NCI-H146 (cell line): ENCODE measurements at places on chromosomes 13 and 19.

GRCh38 chr13:114025405-114025713, 51.5 kb upstream of the C13orf46 start:
- no peak for DNase-seq

- DNase-seq, result peak; percentile 74
These were observed 2.3 kb downstream of the SLC5A5 start for GRCh38 chr19:17873786-17874757.

DNA sequence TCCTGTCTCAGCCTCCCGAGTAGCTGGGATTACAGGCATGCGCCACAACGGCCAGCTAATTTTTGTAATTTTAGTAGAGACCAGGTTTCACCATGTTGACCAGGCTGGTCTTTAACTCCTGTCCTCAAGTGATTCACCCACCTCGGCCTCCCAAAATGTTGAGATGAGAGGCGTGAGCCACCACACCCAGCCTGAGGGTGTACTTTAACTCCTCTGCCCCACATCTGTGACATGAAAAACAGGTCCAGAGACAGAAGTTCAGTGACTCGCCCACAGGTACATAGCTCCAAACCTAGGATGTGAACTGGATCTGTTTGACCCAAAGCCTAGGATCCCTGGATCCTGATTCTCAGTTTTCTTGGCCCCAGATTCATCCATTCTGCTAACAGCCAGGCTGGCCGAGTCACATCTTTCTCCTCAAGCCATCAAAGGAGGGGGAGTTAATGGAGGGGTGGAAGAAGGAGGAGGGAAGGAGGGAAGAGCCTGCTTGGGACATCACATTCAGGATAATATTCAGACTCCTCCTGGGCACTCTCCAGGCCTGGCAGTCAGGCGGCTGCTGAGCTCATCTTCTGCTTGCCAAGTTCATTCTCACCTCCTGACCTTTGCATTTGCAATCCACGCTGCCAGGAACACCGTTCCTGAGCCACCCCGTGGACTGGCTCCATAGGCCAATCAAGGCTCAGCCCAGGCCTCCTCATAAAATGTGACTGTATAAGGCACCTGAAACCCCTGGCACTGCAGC, 3.1 kb downstream of the SPC24 start:
- DNase-seq, result no peak

- DNase-seq, result peak; percentile 7
These were observed 172.4 kb downstream of the LACC1 start for GRCh38 chr13:44051918-44052675.

DNA sequence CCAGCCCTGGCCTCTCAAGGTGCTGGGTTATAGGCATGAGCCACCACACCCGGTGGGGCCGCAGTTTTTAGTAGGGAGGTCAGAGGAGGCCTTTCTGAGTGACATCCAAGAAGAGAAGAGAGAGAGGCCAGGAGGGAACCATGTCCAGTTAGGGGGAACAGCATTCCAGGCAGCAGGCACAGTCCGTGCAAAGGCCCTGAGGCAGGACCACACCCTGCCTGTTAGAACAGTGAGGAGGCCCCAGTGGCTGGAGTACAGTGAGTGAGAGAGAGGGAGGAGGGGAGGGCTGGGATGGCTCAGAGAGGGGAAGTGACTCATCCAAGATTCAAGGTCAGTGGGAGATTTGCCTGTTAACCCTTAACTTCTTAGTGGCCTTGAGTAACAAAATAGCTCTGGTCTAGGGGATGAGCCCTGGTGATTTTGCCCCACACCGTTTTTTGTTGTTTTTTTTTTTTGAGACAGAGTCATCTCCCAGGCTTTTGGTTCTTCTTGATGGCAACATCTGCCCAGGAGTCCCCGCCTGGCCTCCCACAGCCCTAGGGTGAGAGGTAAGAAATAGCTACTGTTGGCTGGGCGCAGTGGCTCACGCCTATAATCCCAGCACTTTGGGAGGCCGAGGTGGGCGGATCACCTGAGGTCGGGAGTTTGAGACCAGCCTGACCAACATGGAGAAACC, 2.7 kb upstream of the PLIN3 start:
- DNase-seq, result no peak

- DNase-seq, result no peak
These were observed 250.6 kb downstream of the GPC6 start for GRCh38 chr13:93477238-93477637.

DNA sequence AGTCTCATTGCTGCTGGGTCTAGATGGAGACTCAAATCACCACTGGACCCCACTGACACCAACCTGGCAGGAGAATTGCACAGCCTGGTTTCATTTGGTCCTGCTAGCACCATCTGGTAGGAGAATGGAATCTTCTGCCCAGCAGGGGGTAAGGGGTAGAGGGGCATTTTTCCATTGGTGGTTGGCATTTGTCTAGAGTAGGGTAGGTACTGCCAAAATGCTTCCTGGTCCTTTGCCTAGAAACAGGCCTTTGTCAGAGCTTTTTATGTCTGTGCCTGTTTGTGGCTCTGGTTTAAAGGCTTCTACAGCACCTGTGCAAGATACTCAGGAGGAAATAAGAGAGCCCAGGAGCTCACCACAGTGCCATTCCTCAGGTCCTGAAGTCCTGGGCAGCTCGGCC, 121.3 kb downstream of the KCTD12 start:
- DNase-seq, result no peak

DNA sequence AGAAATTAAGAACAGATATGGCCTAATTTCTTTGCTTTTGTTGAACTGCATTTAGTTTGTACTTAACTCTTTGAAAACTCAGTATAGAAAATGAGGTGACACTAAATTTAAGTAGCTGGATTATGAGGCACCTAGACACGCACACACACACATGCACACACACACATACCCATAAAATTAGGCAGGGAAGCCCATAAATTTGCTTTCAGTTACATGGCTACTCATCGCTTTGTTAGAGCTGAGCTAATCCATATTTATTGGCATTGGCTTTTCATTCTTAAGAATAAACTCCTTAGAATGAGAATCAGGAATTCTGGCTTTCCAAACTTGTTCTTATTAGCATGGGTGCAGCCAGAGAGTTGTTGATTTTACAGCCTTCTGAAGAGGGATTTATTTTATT, 61.7 kb upstream of the MBNL2 start:
- no peak for DNase-seq
